ENCODE measurements at places on chromosomes 12 and 14. TPM values are rescaled to one million over a fixed set of nuclear protein-coding genes. Genes with fewer than 3 reads are reported as not detected.

The RD3L gene
- not detected for total RNA-seq

DNA sequence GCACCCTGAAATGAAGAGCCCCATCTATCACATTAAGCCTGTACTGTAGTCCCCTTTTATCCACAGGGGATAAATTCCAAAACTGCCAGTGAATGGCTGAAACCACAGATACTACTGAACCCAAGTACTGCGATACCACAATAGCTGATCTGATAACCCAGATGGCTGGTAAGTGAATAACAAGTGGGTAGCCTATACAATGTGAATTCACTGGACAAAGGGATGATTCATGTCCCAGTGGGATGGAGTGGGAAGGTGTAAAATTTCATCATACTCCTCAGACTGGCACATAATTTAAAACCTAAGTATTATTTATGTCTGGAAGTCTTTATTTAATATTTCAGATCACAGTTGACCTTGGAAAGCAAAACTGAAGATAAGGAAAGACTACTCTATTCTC lies 201.3 kb downstream of the GPHN start:
- no peak for DNase-seq

DNA sequence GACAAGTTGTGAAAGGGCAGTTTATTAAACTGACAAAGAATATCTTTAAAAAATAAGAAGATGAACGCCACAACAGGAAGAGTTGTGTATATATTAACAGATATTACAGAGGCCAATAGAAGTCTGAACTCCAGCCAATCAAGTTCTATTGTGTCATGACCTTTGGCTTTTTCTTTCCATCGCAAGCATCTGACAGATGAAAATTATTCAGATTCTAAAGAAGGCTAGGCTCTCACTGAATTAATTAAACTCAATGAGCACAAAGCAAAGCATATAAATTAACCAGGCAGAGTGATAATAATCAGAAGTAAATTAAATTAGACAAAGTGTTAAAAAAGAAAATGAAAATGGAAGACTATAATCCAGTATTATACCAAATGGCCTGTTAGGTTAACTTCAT lies 62.0 kb upstream of the PYGL start:
- no peak for DNase-seq

The GXYLT1 gene
- total RNA-seq: 25.7 TPM

The PLEKHG7 gene
- not detected for total RNA-seq

The STXBP6 gene
- 1.3 TPM for total RNA-seq

DNA sequence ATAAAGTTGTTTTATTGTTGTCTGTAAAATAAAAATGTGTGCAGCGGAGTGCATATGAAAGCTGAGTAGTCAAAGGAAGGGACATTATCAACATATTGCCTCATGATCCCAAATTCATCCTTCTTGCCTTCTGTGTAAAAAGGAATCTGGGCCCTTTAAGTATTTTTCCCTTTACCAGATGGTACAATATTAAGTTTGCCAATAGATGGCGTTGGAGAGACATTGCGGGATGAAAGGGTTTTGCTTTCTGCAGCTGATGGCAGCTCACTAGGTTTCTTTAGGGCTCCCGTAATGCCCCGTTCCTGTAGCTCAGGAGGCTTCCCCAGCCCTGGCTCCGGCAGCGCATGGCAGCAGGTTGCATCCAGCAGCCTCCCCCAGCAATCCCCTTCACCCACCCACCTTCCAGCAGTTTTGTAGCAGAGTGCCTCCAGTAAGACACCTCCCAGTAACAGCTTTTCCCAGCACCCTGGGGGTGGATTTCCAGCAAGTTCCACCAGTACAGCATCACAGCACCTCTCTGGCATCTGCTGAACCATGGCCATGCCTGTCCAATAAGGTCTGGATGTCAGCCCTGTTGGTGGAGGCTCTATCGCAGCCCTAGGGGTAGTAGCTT lies 354.4 kb downstream of the MED13L start:
- peak; percentile 4 for DNase-seq

The GZMB gene
- not detected for total RNA-seq

- no peak for DNase-seq
Observed at GRCh38 chr12:112238441-112238840, 113.1 kb downstream of the TRAFD1 start.

The RNF212B gene
- total RNA-seq: not detected

GRCh38 chr14:88546621-88547385 lies 8.0 kb downstream of the PTPN21 start:
- DNase-seq: no peak

The TRPV4 gene
- total RNA-seq: 5.9 TPM

The CCT2 gene
- 157 TPM for total RNA-seq

The PRIMA1 gene
- total RNA-seq: not detected

- no peak for DNase-seq
Observed at GRCh38 chr14:98612434-98613200, 659.4 kb downstream of the BCL11B start.

GRCh38 chr12:25592725-25593495 lies 39.8 kb upstream of the LMNTD1 start:
- no peak for DNase-seq

- DNase-seq: no peak
Observed at GRCh38 chr12:49885663-49886461, 17.8 kb downstream of the FAIM2 start.

All from glomerular endothelial cell (primary cell).